ENCODE measurements at places on chromosomes 1 and 21.

DNA sequence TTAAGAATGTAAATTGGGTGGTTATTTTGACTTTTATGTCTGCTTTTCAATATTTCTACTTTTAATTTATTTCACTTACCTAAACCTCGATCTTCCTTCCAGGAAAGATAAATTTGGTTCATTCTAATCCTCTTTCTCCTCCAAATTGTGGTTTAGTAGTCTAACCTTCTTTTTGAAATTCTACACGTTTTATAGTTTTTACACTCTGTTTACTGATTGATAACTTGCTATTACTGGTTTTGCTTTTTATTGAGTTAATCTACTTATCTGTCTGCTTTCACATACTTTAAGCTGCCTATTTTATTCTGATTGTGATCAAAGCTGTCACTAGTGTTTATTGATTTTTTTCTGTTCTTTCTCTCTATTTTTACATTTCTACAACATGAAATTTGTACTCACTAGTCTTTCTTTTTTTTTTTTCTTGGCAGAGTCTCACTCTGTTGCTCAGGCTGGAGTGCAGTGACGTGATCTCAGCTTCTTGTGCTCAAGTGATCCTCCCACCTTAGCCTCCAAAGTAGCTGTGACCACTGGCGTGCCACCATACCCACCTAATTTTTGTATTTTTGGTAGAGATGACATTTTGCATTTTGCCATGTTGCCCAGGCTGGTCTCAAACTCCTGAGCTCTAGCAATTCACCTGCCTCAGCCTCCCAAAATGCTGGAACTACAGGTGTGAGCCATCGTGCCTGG is 27.9 kb upstream of the ERRFI1 start:
- DNase-seq, result no peak

- no peak for DNase-seq
These were observed 109.0 kb downstream of the CACNA1E start for GRCh38 chr1:181592255-181592859.

DNA sequence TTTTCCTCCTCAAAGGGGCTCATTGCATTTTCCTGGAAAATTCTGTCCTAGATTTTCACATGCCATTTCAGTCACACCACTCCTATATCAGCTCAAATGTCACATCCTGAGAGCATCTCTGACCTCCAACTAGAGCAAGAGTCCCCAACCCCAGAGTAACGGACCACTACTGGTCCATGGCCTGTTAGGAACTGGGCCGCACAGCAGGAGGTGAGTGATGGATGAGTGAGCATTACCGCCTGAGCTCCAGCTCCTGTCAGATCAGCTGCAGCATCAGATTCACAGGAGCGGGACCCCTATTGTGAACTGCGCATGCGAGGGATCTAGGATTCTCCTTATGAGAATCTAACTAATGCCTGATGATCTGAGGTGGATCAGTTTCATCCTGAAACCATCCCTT is 12.7 kb upstream of the RRP15 start:
- DNase-seq, result no peak

GRCh38 chr21:45905196-45905595 is 76.4 kb upstream of the COL6A1 start:
- no peak for DNase-seq

- no peak for DNase-seq
These were observed 54.0 kb downstream of the RAB3B start for GRCh38 chr1:51936531-51936930.

GRCh38 chr1:3207217-3207848 is 138.3 kb downstream of the PRDM16 start:
- no peak for DNase-seq

DNA sequence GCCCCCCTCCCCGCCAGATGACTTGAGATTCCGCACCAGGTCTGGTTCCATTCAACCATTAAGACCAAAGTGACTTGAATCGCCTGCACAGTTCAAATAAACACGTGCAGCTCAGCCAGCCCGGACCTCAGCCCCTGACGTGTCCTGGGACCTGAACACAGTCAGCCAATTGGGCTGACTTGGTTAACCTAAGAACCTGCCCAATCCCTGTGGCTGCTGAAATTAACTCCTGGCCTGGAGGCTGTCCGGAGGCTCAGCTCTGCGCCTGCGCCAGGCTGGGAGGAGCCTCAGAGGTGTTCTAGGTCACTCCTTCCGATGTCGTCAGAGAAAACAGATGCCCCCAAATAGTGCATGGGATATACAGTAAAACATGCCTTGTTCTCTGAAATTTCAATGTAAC is 73.4 kb downstream of the SCCPDH start:
- no peak for DNase-seq

GRCh38 chr1:36740446-36740845 is 257.7 kb upstream of the CSF3R start:
- no peak for DNase-seq

GRCh38 chr1:175133673-175134435 is 58.7 kb downstream of the KIAA0040 start:
- no peak for DNase-seq

- DNase-seq, result no peak
These were observed 48.6 kb upstream of the LMO4 start for GRCh38 chr1:87279966-87280535.

DNA sequence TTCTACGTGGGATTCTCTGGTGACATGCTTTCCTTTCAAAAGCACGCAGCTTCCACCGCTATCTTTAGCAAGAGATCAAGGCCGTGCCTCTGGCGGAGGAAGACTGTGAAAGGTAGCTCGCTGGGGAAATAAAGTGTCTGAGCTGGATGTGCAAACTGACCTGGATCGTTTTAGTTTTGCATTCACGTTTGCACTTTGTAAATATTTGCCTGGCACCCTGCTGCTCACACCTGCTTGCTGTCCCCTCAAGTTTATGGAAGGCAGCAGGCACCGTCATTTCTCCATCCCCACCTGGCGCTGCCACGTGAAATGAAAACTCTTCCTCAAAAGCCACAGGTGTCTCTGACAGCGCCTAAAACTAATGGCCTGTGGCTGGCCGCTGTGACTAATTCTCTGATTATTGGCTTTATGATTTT is 44.0 kb upstream of the TARDBP start:
- no peak for DNase-seq

DNA sequence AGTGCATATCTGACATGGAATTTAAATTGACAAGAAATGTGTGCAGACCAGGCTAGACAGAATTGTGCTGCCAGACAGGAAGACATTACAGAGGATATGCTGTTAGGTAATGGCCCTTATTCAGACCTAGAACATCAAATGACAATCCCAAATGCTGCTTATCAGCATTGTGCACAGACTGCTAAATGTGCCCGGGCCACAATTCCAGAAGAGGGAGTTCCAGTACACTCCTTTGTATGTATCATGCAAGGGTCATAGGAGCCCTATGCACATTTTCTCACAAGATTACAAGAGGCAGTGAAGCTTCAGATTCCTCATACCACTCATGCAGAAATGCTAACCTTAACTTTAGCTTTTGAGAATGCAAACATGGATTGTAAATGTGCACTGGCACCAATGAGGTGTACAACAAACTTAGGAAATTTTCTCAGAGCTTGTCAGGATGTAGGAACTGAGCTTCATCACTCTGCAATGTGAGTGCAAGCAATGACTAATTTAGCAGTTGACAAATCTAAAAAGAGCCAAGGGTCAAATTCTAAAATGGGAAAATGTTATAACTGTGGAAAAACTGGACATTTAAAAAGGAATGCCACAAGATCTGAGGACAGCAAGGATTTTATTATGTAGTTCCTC is 273.5 kb downstream of the COL11A1 start:
- DNase-seq, result no peak

DNA sequence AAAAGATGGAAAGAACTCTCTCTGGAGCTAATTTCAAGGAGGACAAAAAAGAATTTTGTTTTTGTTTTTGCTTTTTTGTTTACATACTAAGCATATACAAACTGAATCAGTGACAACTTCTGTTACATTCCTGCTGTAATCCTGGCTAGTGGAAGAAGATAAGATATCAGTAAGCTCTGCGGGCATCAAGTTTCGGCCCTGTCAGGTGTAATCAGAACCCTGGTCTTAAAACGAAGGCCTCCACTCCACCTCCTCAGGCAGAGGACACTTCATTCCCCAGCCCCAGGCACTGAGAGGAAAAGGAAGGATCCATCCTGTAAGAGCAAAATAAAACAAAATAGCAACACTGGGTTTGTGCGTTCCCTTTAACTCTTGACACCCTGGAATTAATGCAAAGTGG is 88.9 kb upstream of the ARHGAP29 start:
- DNase-seq, result no peak

DNA sequence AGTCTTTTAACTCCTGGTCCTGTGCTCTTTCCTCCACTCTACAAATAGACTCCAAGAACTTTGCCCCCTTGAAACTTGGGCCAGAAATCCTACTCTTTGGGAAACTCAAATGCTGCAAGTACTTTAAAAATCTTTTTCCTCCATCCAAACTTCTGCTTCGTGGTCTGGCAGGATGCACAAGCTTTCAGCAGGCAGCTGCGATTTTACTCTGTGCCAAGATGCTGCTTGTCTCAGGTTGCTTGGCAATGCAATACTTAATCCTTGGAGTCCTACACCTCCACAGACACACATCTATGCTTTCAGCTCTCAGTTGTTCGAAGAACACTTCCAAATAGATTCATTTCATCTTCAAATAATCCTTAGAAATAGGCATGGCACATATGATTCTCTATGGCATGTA is 435.3 kb upstream of the USP24 start:
- DNase-seq, result no peak

- no peak for DNase-seq
These were observed 231.9 kb upstream of the JUN start for GRCh38 chr1:59015708-59016107.

DNA sequence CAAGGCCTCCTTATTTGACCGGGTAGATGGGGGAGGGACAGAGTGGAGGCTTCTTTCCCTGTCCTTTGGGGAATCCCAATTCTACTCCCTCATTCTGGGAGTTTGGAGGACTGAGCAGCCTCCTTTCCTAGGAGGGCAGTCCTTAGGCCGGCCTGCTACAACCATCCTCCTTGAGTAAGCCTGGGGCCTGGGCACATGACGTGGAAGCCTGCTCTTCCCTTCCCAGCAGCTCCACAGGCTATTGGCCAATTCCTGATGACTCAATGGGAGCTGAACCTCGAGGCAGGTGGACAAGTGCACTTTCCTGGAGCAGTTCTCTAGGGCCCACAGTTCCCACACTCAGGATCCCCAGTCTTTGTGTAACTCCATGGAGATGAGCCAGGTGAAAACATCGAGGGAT is 3.1 kb downstream of the KCNA10 start:
- DNase-seq, result no peak

- DNase-seq, result no peak
These were observed 44.0 kb upstream of the HSD3B1 start for GRCh38 chr1:119462964-119463363.

DNA sequence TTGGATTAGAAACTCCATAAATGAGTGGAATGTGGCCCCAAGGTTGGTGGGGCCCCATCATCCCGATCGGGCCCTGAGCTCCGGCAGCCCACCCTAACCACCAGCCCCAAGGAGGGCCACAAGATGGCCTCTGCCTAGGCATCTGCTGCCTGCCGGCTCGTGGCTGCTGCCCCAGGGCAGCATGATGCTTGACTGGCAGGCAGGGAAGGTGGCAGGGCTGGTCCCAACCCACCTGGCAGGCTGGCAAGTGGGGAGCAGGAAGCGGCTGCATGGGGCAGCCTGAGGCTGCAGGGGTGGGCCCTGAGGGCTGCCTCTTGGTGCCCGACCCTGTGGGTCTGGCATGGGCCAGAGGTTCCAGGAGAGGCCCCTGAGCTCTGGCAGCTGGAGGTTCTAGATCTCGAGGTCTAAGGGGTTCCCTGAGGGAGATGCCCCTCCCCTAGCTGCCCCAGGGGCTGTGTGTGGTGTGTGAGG is 760 bp upstream of the GJC2 start:
- DNase-seq, result no peak

DNA sequence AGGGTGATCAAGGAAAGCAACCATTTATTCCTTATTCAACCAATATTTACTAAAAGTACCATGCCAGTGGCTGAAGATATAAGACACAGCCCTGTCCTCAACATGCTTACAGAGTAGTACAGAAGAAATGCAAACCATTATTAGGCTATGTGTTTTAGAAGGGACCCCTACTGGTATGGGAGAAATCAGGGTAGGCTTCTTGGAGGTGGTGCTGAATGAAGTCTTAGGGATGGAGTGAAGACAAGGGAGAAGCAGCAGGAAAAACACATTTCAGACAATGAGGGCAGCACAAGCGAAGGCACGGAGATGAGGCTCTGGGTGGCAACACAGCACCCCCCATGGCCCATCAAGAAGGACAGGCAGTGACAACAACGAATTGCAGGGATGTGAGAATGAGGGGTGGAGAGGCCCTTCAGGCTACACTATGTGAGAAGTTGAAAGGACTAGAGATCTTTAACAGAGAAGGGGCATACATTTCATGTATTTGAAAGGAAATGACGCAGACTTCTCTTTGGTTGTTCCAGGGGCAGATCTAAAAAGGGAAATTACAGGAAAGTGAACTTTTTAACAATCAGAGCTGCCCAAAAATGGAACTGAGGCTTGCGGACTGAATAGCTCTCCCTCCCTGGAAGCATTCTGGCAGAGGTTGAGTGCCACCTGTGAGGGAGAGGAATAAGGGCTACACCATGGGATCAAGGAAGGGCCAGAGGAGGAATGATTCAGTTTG is 16.8 kb upstream of the CD58 start:
- DNase-seq, result no peak

GRCh38 chr1:2135441-2135841 is 59.1 kb downstream of the FAAP20 start:
- no peak for DNase-seq

DNA sequence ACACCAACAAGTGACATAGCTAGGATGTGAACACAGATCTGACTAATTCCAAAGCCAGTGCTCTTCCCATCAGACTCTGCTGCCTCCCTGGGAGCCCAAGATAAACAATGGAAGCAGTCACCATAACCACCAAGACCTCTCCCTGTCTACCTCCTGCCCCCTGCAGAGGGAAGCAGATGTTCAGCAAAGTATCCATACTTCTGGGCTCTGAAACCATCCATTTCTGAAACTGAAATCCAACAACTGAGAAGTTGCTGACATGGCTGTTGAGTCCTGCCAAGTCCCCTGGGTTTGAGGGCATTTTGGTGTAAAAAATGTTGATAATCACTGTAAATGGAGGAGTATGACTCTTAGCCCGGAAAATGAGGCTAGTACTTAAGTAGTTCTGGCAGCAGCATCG is 102.1 kb downstream of the TYW3 start:
- DNase-seq, result no peak

- DNase-seq, result no peak
These were observed 52.1 kb upstream of the CD5L start for GRCh38 chr1:157893686-157894085.

GRCh38 chr1:37945743-37946702 is 830 bp downstream of the INPP5B start:
- DNase-seq, result no peak

DNA sequence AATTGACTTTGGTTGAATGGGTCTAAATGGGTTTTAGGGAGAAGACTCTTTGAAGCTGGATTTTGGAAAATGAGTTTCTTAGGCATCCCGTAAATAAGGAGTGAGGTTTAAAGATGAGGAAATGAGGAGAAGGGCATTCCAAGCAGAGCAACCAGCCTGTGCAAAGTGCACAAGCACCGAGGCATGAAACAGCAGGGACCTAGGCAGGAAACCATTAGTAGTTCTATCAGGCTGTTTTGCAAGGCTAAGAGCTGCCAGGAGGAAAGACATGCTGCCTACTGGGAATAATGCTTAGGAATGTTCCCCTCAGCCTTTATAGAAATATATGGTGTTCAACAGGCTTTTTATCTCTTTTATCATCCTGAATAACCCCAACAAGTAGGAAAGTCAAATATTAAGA is 153.1 kb upstream of the FGGY start:
- no peak for DNase-seq

GRCh38 chr1:89762779-89763648 is 57.8 kb upstream of the LRRC8D start:
- peak; percentile 73 for DNase-seq
